Smooth muscle cell of bladder (primary cell): ENCODE measurements at places on chromosomes 5 and 9. TPM values are rescaled to one million over a fixed set of nuclear protein-coding genes. Genes with fewer than 3 reads are reported as not detected.

Gene ABCA1
- total RNA-seq: 222 and 232 TPM in 2 replicates

Gene LURAP1L
- total RNA-seq: 71.4 and 73.5 TPM in 2 replicates

Gene IRGM
- total RNA-seq: under 0.01 TPM in 1 of 2 replicates, not detected in the other

Gene POLR3G
- 2.6 and 4.6 TPM in 2 replicates for total RNA-seq

Gene OTULINL
- 0.09 and 0.14 TPM in 2 replicates for total RNA-seq

Gene MROH2B
- total RNA-seq: not detected in 2 replicates

Gene SYK
- under 0.01 TPM in 2 replicates for total RNA-seq

Gene GNA14
- total RNA-seq: 0.57 and 1.4 TPM in 2 replicates
